ENCODE measurements at places on chromosomes 6 and 20. TPM values are rescaled to one million over a fixed set of nuclear protein-coding genes. Genes with fewer than 3 reads are reported as not detected.

The GGTLC1 gene
- polyA plus RNA-seq, result not detected

The DLK2 gene
- 10.0 TPM for polyA plus RNA-seq

The TTBK1 gene
- polyA plus RNA-seq, result 0.09 TPM

The SOX18 gene
- 17.2 TPM for polyA plus RNA-seq

The GABRR2 gene
- polyA plus RNA-seq, result 0.78 TPM

The TUBB2B gene
- 4.3 TPM for polyA plus RNA-seq

The TMC2 gene
- polyA plus RNA-seq, result 0.05 TPM

The PNLDC1 gene
- polyA plus RNA-seq, result 0.39 TPM

The FOXF2 gene
- 0.30 TPM for polyA plus RNA-seq

The PACSIN1 gene
- polyA plus RNA-seq, result 1.2 TPM

The GPR63 gene
- 0.46 TPM for polyA plus RNA-seq
